Upper lobe of left lung (tissue), 6 donors: ENCODE measurements at places on chromosomes 16 and 17. TPM values are rescaled to one million over a fixed set of nuclear protein-coding genes. Genes with fewer than 3 reads are reported as not detected.

- no peaks in the 10 kb centered on the region for H3K36me3 ChIP-seq
- no peak overlapping the region for H3K4me3 ChIP-seq
- peaks cover 11% of the 10 kb centered on the region for H3K4me1 ChIP-seq
- no peaks in the 10 kb centered on the region for H3K27me3 ChIP-seq
Measured at GRCh38 chr17:47301161-47301560, 22.6 kb upstream of the EFCAB13 start.

Gene RAB26
- 0.89 TPM for total RNA-seq

DNA sequence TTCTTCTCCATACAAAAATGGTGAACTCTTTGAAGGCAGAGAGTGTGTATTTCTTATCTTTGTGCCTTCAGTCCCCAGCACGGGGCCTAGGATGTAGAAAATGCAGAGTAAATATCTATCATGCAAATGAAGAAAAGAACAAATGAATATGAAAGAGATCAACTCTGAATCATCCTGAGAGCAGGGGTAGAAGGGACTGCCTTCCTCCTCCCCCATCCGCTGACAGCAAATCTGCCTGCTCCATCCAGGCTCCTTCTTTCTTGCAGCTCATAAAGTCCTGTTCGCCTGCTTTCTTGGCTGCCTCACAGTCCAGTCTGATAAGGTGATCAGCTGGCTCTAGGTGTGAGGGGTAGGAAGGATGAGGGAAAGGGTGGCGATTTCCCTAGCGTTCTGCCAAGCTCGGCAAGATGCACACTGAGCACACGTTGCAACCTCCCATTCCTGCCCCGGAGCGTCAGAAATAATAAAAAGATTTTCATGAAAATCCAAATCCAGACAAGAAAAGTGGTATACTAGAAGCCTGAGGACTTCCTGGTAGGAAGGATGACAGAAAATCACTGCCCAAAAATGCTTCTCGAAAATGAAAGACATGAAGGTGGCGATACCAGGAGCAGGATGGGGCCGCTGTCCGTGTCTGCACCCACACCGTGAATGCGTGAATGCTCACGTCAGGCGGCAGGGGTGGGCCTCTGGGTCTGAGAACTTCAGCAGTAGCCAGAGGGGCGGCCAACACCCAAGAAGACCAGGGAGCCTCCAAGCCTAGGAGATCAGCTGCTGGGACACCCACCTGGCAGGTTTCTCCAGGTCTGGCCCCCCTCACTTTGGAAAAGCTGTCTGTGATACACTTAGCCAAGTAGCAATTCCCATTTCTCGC lies 67.1 kb downstream of the VPS53 start:
- H3K36me3 ChIP-seq, result peaks cover 35% of the 10 kb centered on the region
- H3K27ac ChIP-seq, result no peak overlapping the region
- no peaks in the 10 kb centered on the region for H3K27me3 ChIP-seq
- H3K4me1 ChIP-seq, result no peaks in the 10 kb centered on the region

Gene ACSM5
- total RNA-seq, result 2.6 TPM

GRCh38 chr16:22373662-22374310 lies 633 bp downstream of the CDR2 start:
- no peaks in the 10 kb centered on the region for H3K36me3 ChIP-seq
- peaks cover 45% of the 10 kb centered on the region for H3K4me1 ChIP-seq
- H3K4me3 ChIP-seq, result peak overlapping the region; percentile 84
- peak; percentile 38 for DNase-seq

DNA sequence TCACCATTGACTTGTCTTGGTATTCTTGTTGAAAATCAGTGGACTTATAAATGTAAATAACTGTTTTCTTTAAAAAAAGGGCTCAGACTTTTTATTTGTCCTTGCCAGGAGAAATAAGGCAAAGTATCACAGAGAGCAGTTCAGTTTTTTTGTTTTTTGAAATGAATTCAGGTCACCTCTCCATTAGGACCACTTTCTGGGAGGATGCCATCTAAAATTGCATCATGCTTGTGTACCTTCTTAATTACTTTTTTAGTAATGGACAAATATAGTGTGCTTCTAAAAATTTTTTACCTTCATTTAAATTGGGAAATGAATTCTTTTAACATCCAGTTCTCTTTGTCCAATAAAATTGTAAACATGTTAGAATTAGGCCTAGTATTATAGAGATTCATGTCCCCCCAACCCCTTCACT lies 210.0 kb downstream of the BCAS3 start:
- H3K36me3 ChIP-seq, result no peaks in the 10 kb centered on the region
- DNase-seq, result no peak
- H3K27me3 ChIP-seq, result no peaks in the 10 kb centered on the region
- no peaks in the 10 kb centered on the region for H3K4me1 ChIP-seq
- peak overlapping the region; percentile 26 for H3K4me3 ChIP-seq

DNA sequence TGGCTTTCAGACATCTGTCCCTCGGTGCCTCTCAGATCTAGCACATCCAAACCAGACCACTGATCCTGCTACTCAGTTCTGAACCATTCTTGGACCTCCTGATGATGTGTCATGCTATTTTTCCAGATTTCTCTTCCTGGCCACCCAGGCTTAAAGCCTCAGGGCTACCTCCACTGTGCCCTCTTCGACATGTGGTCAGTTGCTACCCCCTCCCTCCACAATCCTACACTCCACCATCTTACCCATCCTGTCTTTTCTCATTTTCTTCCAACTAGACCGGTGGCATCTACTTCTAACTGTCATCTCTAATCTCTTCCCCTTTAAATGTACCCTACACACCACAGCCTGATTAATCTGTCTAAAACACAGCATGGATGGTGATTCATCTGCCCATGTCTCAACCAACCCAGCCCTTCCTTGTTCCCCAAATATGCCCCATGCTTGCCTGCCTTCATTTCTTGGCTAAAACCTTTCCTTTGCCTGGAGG lies 478.6 kb downstream of the SLC39A11 start:
- no peak overlapping the region for H3K27ac ChIP-seq
- no peak for DNase-seq
- H3K4me1 ChIP-seq, result peaks cover 4% of the 10 kb centered on the region
- no peaks in the 10 kb centered on the region for H3K36me3 ChIP-seq

GRCh38 chr17:20982589-20983358 lies 60.0 kb downstream of the USP22 start:
- H3K36me3 ChIP-seq, result no peaks in the 10 kb centered on the region
- H3K4me3 ChIP-seq, result no peak overlapping the region
- no peaks in the 10 kb centered on the region for H3K4me1 ChIP-seq
- H3K27ac ChIP-seq, result no peak overlapping the region
- H3K27me3 ChIP-seq, result no peaks in the 10 kb centered on the region
- no peak for DNase-seq

DNA sequence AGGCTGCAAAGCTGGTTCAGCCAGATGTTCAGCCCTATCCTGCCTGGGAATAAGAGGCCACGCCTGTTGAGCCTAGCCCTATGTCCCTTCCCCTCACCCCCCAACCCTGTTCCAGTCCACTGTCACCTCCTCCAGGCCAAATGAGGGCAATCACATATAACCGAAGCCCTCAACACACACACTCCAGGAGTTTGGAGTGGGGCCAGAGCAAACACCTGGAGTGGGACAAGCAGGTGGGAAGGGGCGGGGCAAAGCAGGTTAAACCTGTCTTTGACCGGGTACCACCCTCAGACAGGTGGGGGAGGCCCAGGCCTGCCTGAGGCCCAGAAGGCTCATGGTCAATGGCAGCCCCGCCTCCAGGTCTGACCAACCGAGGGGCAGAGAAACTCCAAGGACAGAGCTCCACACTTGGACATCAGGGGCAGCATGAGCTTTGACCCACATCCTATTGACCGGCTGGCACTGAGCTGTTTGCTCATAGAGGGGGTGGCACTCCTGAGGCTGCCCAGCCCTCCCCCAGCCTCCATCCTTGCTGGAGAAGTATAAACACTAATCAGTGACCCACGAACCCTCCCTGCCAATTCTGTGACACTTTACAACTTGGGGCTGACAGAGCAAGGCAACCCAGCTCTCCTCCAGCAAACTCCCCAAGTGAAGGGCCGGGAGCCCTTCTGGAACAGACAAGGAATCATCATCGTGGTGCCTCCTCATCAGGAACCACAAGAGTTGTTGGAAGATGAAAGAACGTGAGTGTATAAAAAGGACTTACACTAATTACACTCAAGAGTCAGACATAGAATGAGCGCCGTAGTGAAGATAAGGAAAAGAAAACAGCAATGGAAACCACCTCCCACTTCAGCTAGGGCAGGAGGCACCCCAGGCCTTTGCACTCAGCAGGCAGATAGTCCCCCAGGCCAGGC lies 1.5 kb downstream of the ESRP2 start:
- no peaks in the 10 kb centered on the region for H3K27me3 ChIP-seq
- peak overlapping the region; percentile 66 for H3K4me3 ChIP-seq
- peaks cover 28% of the 10 kb centered on the region for H3K4me1 ChIP-seq
- peak overlapping the region; percentile 88 for H3K27ac ChIP-seq

DNA sequence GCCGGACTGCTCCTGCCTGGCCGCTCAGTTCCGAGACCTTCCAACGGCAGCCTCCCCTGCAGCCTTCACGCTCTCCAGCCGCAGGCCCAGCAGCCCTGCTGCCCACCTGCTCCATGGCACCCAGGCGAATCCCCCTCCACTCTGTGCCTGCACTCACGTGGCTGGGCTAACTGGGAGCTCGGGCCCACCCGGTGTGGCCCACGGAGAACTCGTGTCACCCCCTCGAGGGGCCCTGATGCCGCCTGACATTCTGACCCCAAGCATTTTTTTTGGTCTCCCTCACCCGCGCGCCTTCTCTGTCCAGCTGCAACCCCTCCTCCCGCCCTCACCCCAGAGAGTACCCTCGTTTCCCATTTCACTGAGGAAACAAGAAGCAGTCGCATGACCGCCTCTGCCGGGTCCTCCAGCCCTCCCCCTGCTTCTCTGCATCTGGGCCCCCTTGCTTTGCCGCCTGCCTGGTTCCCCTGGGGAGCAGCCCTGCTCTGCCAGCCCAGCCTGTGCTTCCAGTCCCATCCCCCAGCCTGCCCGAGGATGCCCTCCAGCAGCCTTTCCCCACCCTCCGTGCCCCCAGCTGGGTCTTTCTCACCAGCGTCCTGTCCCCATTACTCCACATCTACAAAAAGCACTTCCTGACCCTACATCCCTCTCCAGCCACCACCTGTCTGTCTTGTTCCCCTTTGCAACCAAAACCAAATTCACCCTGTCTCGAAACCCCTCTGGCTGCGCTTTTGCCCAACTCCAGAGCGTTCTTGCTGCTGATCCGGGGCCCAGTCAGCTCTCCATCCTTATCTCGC lies 146.4 kb upstream of the CHMP6 start:
- no peak overlapping the region for H3K27ac ChIP-seq
- H3K27me3 ChIP-seq, result no peaks in the 10 kb centered on the region
- H3K4me1 ChIP-seq, result no peaks in the 10 kb centered on the region
- peaks cover 7% of the 10 kb centered on the region for H3K36me3 ChIP-seq

Gene C1QTNF8
- not detected for total RNA-seq

Gene TMC7
- total RNA-seq, result 6.1 TPM

Gene XAF1
- total RNA-seq, result 245 TPM

Gene CTF1
- total RNA-seq, result 12.5 TPM

- no peak overlapping the region for H3K27ac ChIP-seq
- no peaks in the 10 kb centered on the region for H3K27me3 ChIP-seq
- no peak overlapping the region for H3K4me3 ChIP-seq
- no peaks in the 10 kb centered on the region for H3K4me1 ChIP-seq
- no peaks in the 10 kb centered on the region for H3K36me3 ChIP-seq
Measured at GRCh38 chr16:86781046-86781445, 202.7 kb downstream of the FOXL1 start.

Gene SAMD14
- 5.3 TPM for total RNA-seq

GRCh38 chr17:1629504-1630310 lies 1.1 kb upstream of the SLC43A2 start:
- H3K27me3 ChIP-seq, result no peaks in the 10 kb centered on the region
- H3K36me3 ChIP-seq, result no peaks in the 10 kb centered on the region
- H3K4me1 ChIP-seq, result peaks cover 29% of the 10 kb centered on the region
- peak; percentile 89 for DNase-seq
- peak overlapping the region; percentile 74 for H3K4me3 ChIP-seq
- H3K27ac ChIP-seq, result peak overlapping the region; percentile 93
